ENCODE measurements at places on chromosomes 6 and 20.

DNA sequence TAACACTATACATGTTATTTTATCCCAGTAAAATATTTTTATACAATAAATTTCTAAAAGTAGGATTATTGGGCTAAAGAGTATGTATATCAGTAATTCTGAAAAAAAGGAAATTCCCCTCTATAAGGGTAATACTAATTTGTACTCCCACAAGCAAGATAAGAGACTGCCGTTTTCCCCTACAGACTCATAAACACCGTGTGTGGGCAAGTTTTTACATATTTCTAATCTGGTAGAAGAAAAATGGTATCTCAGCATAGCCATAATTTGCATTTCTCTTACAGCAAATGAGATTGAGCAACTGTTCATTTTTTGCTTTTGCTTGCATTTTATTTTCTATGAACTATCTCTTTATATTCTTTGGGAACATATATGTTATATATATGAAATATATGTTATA is 26.0 kb upstream of the MYMX start:
- no peak for DNase-seq

DNA sequence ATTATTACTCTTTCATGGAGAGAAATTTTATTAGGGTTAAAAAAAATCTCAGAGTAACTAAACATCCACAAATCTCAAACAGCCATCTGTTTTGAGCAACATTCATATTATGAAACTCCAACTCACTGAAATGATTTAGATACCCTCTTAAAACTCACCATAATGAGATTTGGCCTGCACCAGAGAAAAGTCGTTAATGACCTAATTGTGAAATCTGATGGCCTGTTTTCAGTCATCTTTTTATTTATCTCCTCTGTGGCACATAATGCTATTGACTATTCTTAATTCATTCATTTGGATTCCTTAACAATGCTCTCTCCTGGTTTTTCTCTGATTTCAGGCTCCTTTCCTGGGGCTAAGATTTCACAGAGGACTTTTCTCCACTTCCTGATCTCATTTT is 192.7 kb downstream of the RNF144B start:
- DNase-seq: no peak

DNA sequence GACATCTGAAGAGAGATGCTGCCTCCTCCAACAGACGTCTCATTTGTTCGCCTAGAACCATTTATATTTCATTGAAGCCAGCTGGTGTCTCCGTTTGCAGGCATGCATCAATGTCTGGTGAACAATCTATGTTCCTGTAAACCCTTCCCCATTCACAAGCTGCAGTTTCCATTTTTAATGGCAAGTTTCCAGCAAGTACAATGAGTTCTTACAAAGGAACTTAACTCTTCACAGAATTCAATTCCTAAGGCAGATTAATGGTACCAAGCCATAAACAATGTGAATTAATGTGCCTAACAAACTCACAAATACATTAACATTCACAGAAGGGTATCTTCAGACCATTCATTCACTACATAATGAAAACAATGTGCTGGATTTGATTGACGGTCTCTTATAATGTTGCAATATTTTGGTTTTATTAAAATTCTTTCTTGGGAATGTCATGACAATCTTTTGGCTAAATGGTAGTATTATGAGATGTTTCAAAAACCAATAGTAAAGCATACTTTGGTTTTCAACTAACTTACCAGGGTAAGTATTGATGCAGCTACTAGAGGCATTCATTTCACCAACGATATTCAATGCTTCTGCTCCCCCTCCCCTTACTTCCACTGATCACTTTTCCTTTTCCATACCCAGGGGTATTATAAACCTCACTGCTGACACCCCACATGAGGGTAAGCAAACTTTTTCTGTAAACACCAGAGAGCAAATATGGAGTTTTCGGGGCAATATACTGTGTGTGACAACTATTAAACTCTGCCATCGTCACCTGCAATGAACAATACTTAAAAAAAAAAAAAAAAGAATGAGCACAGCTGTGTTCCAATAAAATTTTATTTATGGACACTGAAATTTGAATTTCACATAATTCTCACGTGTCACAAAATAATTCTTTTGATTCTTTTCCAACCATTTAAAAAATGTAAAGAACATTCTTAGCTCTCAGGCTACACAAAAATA is 4.2 kb downstream of the AKIRIN2 start:
- DNase-seq: no peak

DNA sequence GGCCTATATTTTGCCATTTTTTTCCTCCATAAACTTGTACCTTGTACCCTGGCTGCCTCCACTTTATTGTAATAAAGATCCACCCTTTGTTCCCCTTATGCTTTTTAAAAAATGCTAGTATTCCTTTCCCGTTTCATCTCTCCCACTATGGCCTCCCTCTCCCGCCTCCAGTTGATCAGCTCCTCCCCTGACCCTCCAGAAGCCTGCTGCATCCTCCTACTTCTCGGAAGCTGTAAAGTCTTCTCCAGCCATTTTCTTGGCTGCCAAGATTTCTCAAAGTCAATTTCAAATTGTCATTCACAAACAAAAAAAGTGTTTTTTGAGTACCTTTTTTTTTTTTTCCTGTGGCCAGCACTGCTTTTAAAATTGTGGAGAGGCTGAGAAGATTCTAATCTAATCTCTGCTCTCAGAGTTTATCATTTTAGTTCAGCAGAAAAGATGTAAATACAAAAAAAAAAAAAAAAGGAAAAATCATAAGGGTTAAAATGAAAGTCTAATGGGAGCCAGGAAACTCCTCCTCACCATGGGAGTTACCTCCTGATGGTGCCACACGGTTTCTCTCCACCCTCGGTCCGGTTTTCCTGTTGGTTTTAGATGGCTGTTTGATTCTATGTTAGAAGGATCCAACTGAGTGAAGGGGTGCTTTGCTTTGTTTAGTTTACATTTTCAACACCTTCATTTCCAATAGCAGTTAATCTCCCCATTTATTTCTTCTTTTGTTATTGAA is 103.0 kb upstream of the KCNK16 start:
- DNase-seq: no peak

- DNase-seq: no peak
Measured at GRCh38 chr6:158283304-158283980, 28.8 kb upstream of the TULP4 start.

GRCh38 chr6:72954716-72955115 is 270.6 kb downstream of the KHDC1L start:
- no peak for DNase-seq

DNA sequence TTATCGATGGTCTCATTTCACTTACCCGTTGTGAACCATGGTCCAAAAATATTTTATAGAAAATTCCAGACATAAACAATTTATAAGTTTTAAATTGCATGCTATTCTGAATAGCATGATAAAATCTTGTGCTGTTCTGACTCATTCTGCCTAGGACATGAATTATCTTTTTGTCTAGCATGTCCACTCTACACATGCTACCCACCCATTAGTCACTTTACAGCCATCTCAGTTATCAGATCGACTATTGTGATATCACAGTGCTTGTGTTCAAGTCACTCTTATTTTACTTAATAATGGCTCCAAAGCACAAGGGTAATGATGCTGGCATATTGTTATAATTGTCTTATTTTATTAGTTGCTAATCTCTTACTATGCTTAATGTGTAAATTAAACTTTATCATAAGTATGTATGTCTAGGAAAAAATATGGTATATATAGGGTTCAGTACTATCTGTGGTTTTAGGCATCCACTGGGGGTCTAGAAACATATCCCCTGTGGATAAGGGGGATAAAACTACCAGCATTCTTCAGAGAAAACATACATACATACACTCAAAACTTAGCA is 252.0 kb upstream of the HTR1E start:
- DNase-seq: no peak

GRCh38 chr6:78199044-78199443 is 546.2 kb downstream of the MEI4 start:
- DNase-seq: no peak

DNA sequence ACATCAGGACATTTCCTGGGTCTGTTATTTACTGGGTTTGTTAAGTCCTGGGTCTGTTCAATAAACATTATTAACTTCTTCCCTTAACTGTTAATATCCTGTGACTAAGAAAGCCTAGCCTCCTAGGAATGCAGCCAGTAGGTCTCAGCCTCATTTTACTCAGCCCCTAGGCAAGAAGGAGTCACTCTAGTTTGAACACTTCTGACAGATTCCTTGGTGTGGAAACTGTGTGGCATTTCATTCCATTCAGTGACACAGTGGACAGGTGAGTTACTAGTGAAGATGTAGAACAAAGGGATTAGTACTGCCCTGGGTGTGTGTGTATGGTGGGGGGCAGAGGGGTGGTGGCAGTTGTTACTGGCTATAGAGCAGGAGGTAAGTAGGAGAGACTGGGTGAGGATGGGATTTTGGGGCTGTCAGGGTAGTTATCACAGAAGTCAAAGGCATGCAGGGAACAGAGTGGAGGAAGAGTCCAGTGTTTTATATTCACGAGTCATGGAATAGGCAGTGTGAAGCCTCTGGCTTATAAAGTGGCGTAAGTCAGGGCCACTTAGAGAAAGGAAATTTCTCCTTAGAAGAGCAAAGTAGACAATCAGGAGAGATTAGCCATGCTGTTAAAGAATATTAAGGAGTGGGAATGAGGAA is 28.4 kb downstream of the RNF182 start:
- no peak for DNase-seq

- no peak for DNase-seq
Measured at GRCh38 chr6:19934996-19935591, 97.9 kb downstream of the ID4 start.

DNA sequence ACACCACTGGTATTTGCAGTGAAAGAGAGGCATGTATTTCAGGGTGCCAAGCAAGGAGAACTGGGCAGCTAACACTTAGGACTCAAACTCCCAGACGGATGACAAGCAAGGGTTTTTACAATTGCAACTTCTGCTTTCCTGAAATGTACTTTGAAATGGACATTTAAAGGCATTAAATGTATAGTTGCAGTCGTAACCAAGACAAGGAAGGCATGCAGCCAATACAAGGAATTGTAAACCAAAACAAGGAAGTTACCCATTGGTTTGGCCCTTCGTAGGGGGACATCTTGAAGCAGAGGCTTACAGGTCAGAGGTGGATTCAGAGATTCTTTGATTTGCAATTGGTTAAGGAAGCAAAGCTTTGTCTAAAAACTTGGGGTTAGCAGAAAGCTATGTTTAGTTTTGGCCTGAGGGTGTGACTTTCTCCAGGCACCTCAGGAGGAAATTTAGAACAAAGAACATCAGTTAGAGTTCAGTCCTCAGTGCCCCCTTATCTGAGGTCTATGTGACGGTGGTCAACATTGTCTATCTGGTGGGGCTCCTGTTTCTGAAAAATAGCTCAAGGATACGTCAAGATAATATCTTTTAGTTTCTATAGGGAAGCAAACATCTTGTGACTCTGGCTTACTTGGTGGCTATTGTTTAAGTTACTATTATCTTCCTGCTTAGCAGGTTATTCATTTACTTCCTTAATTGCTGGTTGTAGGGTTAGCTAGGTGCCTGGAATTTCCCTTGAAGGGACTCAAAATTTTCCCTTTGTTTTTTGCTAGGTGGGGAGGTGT is 266.0 kb downstream of the CD83 start:
- no peak for DNase-seq

DNA sequence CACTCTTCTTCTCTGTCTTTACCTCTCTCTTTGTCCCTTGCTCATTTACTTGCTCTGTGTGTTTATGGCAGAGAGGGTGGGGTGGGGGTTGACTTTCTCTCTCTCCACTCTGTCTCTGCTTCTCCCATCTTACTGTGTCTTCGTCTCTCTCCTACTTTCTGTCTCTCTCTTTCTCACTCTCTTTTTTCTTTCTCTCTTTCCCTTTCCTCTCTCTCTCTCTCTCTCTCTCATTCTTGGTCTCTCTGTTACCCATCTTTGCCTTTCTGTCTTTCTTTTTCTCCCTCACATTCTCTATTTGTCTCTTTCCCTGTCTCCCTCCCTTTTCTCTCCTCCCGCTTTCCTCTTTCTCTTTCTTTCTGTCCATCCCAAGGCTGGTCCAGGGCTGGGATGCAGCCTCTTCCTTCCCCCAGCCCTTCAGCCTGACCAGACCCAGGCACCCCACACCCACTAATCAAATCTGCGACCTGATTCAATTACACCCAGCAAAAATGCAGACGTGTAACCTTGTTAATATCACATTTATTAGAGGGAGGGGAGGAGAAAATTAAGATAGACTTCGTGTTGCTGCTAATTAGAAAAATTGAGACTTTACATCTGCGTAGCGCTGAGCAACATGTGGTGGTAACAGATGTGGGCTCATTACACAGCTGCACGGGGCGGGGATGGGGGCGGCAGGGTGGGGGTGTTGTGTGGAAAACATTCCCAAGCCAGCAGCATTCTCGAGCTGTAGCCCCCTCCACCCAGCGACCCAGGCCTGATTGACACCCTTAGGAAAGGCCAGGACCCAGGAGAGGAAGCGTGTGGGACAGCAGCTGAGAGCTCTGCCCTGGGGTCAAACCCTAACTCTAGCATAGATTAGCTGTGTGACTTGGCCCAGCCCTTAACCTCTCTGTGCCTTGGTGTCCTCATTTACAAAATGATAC is 124.9 kb upstream of the MAFB start:
- no peak for DNase-seq

GRCh38 chr6:135256866-135257265 is 75.8 kb downstream of the MYB start:
- DNase-seq: no peak

GRCh38 chr20:46801003-46801702 is 91.7 kb downstream of the SLC2A10 start:
- no peak for DNase-seq

GRCh38 chr6:143176090-143177021 is 115.7 kb downstream of the AIG1 start:
- DNase-seq: no peak

DNA sequence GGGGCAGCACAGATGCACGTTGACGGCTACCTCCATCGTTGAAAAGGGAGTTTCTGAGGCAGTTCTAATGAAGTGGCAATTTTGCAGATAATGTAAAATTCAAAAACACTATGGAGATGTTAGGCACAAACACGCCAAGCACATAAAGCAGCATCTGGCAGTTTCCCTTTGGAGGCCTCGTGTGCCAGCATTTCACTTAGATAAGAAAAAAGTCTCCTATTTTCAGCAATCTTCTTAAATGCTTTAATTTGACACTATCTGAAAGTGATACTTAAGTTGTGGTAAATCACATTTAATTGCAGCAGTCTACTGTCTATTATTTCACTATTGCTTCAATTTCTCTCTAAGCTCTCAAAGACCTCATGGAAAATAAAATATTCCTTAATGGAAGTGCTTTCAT is 125.3 kb upstream of the PROKR2 start:
- DNase-seq: no peak

- DNase-seq: no peak
Measured at GRCh38 chr20:58637466-58638213, 13.4 kb upstream of the STX16 start.

DNA sequence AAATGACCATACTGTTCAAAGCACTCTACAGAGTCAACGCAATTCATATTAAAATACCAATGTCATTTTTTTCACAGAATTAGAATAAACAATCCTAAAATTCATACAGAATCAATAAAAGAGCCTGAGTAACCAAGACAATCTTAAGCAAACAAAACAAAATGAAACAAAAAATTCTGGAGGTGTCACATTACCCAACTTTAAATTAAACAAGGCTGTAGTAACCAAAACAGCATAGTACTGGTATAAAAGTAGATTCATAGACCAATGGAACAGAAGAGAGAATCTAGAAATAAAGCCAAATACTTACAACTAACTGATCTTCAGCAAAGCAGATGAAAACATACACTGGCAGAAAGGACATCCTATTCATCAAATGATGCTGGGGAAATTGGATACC is 346.9 kb upstream of the JAG1 start:
- no peak for DNase-seq
